ENCODE measurements at places on chromosomes 2 and 18.

- no peak for DNase-seq
Observed at GRCh38 chr2:201327678-201328077, 29.5 kb downstream of the FLACC1 start.

DNA sequence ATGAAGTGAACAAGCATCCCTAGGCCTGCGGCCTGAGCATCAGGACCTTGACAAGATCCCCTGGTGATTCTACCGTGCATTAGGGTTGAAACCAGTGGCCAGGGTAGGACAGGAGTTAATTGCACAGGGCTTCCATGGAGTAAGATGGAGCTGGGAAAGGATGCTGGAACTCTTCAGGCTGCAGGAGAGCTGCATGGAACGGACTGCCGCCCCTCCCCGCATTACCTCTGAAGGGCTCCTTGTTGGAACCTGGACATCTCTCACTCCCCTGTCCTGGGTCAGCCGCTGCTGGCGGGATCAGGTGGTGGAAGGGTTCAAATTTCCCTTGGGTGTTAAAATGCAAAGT is 156.6 kb upstream of the ID2 start:
- DNase-seq, result no peak

DNA sequence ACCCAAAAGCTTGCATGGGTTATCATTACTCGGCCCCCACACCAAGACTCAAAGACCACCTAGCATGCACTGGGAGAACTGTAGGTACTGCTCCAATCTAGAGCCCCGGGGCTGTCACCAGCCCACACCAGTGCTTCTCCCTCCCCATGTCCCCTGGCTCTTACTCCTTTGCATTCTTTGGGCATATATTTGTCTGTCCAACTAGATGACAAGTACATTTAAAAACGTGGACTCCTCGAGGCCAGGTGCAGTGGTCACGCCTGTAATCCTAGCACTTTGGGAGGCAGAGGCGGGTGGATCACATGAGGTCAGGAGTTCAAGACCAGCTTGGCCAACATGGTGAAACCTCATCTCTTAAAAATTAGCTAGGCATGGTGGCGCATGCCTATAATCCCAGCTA is 7.8 kb downstream of the AFG3L2 start:
- DNase-seq, result no peak

GRCh38 chr2:170022692-170023091 is 155.3 kb upstream of the MYO3B start:
- DNase-seq, result no peak

GRCh38 chr2:133641942-133642725 is 73.9 kb upstream of the NCKAP5 start:
- no peak for DNase-seq

GRCh38 chr2:232793271-232793670 is 16.9 kb upstream of the KCNJ13 start:
- no peak for DNase-seq

DNA sequence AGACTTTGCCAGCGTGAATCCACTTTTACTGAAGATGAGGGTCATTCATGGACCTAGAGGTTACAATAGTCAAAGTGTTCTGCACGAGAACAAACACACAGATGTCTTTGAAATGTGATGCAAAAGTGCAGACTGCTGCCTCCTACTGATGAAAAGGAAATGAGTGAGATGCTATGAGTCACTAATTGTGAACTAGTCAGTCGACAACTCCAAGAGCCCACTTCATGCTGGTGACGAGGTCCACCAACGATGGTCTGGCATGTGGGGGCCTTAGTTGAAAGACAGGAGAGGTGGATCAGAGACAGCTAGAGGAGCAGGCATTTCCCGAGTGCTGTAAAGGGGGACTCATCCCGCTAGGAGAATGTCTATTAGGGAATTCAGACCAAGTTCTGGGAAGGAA is 17.1 kb upstream of the ZNF236 start:
- DNase-seq, result no peak

DNA sequence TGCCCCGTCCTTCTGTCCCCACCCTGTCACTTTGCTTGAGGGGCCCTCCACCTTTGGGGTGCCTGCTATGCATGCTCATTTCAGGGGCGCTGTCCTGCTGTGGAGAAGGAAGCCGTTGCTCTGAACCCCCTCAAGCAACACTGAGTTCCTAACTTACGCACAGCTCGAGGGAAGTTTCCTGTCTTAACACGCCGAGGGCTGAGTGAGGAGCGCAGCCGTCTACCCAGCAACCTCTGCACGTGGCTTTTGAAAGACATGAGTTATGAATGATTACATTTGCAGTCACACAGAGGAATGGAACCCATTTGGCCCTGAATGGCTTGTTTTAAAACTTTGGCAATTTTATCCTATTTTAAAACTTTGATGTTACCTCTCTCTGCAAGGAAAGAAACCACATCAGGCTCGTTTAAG is 14.0 kb downstream of the RAMP1 start:
- no peak for DNase-seq

DNA sequence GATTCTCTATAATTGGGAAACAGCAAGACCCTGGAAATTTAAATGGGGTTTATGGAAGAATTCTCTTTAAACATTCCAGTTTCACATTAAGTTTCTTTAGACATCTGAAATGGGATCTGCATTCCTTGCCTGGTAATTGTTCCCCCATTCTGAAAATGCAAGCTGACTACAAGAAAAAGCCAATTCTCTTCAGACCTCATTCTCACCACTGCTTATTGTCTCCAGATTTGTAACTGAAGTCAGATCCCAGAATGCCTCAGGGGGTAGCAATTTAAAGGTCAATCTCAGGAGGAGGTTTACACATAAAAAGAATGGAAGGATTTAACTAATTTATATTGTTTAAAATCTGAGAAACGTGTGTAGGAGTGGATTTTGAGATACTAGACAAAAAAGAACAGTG is 41.2 kb downstream of the COL3A1 start:
- no peak for DNase-seq

- no peak for DNase-seq
Observed at GRCh38 chr2:145235312-145235711, 715.4 kb upstream of the ZEB2 start.

GRCh38 chr2:235847576-235847975 is 320.6 kb downstream of the GBX2 start:
- DNase-seq, result no peak

DNA sequence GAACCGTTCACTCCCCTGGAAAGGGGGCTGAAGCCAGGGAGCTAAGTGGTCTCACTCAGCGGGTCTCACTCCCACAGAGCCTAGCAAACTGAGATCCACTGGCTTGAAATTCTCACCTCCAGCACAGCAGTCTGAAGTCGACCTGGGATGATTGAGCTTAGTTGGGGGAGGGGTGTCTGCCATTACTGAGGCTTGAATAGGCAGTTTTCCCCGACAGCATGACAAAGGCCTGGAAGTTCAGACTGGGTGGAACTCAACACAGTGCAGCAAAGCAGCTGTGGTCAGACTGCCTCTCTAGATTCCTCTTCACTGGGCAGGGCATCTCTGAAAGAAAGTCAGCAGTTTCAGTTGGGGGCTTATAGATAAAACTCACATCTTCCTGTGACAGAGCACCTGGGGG is 292.5 kb downstream of the NUP35 start:
- DNase-seq, result no peak

GRCh38 chr18:3177902-3178687 is 41.7 kb downstream of the MYOM1 start:
- no peak for DNase-seq

DNA sequence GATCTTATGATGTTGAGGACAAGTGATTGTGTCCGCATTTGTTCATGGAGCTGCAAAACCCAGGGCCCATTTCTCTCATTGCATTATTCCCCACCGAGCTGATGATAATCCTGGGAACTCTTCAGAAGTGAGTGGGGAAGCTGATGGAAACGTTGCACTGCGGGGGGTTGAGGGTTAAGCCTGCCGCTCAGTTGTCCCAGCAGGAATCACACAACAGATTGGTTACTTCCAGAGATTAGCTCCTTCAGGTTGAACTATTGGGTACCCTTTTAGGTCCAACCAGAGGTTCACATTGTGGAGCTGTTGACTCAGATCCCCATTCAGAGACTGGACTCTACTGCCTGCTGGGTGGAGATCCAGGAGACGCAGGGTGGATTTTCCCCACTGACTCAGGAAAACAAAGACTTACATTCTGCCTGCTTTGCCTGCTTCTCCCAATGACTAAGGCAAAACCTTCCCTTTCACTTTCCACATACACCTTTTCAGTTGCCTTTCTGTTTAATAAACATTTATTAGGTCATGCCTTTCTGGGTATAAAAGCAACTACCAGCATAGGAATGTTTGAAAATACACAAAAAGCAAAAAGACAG is 286.4 kb downstream of the TXNL1 start:
- no peak for DNase-seq

GRCh38 chr2:86232373-86232784 is 33.1 kb downstream of the MRPL35 start:
- DNase-seq, result no peak

- DNase-seq, result no peak
Observed at GRCh38 chr2:14530506-14530905, 102.0 kb upstream of the LRATD1 start.

- DNase-seq, result no peak
Observed at GRCh38 chr2:86577817-86578456, 14.7 kb upstream of the CHMP3 start.

GRCh38 chr2:156486614-156487013 is 50.4 kb downstream of the GPD2 start:
- DNase-seq, result no peak

DNA sequence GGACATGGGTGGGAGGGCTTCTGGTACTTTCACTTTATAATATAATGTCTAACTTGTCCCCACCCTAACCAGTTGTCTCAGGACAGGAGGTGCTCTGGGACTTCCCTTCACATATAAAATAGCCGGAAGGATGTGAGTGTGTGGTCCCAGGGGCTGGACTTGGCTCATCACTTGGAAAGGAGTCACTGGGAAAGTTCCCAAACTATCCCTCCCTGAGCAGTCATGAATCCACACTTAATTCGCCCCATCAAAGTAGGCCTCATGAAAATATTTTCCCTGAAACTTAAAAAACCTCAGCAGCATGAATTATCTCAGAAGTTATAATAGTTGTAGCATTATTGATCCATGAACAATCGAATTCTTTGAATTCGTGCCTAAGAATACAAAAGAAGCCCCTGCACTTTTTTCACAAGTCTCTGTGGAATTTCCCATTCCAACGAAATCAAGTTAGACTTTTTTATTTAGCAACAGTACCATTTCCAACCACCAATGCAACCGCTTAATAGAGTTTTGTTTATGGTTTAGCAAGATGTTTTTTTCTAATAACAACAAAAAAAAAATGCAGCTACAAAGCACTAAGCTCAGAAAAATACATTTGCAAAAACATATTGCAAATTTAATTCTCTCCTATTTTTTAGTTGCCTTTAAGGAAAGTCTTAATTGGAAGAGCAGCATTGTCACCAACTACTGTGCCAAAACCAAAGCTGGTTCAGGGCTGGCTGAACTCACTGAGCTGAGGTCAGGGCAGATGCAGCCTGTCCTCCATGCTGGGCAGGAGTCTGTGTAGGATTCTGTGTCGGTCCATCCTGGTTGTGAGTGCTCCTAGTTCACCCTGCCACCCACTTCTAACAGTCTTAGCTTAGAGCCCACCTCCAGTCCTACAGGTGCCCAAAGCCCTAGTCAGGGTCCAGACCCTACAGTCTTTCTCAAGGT is 68.8 kb upstream of the SPTBN1 start:
- DNase-seq, result no peak

- no peak for DNase-seq
Observed at GRCh38 chr18:74806073-74806472, 208.4 kb downstream of the ZNF407 start.

- no peak for DNase-seq
Observed at GRCh38 chr18:79916128-79916494, 35.3 kb downstream of the SLC66A2 start.
